Endodermal cell (in vitro differentiated cells): ENCODE measurements at places on chromosomes 12 and 14. TPM values are rescaled to one million over a fixed set of nuclear protein-coding genes. Genes with fewer than 3 reads are reported as not detected.

The TSPAN9 gene
- total RNA-seq = 73.5 and 80.8 TPM in 2 replicates

The ACRBP gene
- total RNA-seq = 3.3 and 3.9 TPM in 2 replicates

The ZFHX2 gene
- 9.2 to 15.4 TPM (median 15.1 TPM) in 3 replicates for total RNA-seq

The TMEM253 gene
- total RNA-seq = 0.49 to 0.99 TPM (median 0.50 TPM) in 3 replicates

The FOXA1 gene
- 33.2 to 51.4 TPM (median 51.1 TPM) in 3 replicates for total RNA-seq

- peak; percentile 98 for DNase-seq
Observed at GRCh38 chr14:49633640-49634546, 1.2 kb downstream of the DNAAF2 start.

DNA sequence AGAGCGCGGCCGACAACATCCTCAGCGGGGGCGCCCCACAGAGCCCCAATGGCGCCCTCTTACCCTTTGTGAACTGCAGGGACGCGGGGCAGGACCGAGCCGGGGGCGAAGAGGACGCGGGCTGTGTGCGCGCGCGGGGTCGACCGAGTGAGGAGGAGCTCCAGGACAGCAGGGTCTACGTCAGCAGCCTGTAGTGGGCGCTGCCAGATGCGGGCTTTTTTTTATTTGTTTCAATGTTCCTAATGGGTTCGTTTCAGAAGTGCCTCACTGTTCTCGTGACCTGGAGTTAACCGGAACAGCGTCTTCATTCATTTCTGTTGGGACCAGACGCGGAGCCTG is 103.8 kb upstream of the FKBP4 start:
- DNase-seq = peak; percentile 91

- peak; percentile 99 for DNase-seq
Observed at GRCh38 chr12:2853626-2854025, 3.2 kb downstream of the TEX52 start.

- DNase-seq = no peak
Observed at GRCh38 chr12:62891805-62892549, 43.0 kb downstream of the PPM1H start.

DNA sequence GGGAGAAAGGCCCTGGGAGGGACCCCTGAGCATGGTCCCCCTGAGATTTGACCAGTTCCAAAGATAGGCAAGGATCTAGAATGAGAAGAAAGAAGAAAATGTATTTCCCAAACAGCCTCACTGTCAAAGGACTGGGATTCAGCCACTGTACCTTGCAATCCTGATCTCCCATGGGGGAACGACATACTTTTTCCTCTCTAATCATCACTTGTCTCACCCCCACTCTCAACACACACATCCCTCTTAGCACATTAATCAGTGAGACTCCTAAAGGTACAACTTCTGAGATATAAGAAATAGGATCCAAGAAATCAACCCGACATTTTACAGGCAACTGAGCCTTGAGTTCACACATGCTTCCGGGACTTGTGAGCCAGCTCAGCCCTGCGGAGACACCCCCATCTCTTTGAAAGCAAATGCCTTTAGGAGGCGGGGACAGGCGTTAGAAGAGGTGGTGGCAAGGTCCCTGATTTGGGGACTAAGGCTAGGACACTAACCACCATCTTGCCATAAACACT is 1.4 kb downstream of the MAP3K9 start:
- no peak for DNase-seq

- DNase-seq = no peak
Observed at GRCh38 chr14:51067295-51067694, 27.6 kb downstream of the TRIM9 start.

DNA sequence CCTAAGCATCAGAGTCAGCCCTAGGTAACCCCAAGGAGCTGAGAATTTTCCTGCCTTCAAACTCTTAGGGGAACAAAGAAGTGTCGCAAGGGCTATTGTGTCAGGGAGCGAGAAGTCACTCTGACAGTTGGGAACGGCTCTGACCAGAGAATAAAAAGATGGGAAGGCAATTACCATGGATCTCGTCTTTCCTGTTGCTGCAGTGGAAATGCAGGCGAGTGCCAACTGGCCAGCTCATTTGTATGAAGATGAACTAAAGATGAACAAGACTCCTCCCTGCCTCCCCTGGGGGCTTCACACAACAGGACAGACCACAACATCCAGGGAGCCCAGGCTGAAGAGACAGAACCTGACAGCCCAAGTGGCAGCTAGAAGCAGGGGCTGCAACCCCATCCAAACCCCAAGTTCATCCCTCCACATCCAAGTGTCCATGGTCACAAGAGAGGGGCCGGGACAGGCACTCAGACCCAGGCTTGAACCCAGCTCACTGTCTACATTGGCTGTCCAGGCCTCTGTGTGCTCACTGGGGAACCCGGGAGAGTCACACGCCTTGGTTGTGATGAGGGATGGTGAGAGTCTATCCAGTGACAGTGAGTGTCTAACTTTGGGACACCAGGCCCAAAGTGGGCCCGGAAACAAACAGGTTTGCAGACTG is 322.4 kb downstream of the BCL11B start:
- DNase-seq = no peak

GRCh38 chr14:101518611-101519473 is 42.5 kb upstream of the DIO3 start:
- no peak for DNase-seq

GRCh38 chr12:57119294-57120085 is 8.3 kb upstream of the STAT6 start:
- no peak for DNase-seq

DNA sequence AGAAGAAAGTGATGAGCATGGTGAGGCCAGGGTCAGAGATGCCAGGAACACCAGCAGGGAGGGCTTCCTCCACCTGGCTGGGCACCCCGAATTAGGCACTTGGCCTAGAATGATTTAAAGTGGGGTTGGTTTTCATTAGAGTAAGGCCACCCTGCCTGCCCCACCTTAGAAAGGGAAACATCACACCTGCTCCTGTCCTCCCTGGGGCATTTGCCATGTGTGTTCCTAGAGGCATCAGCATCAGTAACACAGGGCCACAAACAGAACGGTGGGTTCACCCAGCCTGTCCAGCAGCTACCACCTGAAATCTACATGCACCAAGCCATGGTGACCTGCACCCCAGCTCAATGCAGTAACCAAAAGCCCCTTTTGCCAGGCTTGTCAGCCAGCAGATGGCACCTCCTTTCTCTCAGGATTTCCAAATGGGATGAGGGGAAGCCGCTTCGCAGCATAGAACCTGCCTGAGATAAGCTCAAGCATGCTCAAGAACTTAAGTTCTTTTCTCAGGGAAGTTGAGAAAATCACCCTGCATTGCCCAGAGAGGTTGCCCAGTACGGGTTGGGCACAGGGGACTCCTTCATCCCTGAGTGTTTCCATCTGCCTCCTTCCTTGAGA is 338.8 kb downstream of the DPF3 start:
- peak; percentile 54 for DNase-seq

GRCh38 chr12:123958462-123958861 is 14.2 kb downstream of the CCDC92 start:
- DNase-seq = no peak
